Activated naive CD4-positive, alpha-beta T cell treated with anti-CD3 and anti-CD28 coated beads, Interleukin-2, amount 50 U/mL, for 16 hours (primary cell): ENCODE measurements at places on chromosomes 3 and 15.

GRCh38 chr3:62835554-62836236, 39.5 kb downstream of the CADPS start:
- DNase-seq, result no peak

DNA sequence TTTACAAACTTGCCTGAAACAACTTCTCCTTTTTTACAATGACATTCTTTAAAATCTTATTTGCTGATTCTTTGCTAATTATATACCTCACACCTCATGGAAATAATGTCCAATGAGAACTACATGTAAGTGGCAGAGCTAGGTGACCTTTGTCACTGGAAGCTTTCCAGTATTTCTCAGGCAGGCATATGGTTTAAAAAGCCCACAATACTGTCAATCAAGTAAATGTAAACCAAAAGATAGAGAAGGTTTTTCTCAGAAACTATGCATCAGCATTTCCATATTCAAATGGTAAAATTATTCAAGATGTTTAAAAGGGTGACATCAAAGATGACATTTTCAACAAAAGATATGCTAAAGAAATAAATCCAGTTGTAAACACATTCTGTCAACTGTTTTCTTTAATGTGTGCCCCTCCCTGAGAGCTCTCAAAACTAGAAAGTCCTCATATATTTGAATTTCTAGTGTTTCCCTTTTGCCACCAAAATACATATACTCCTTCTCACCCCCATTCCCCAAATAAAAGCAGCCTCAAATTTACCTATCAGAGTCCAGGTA, 10.1 kb upstream of the STRIT1 start:
- no peak for DNase-seq

DNA sequence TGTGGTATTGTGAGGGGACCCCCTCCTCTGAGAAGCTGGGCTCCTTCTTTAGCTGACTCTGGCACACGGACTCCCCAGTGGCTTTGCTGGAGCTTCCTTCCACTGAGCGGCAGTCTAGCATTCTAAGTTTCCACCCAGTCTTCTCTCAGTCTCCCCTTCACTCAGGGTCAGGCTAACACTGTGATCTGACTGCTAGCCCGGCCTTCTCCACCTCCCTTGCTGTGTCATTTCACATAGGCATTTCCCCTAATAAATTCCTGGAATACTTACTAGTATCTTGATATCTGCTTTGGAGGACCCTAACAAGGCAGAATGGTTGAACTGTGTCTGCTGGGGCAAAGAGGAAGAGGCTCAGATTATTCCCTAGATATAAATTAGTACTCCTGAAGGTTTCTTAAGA, 106.2 kb upstream of the THBS1 start:
- no peak for DNase-seq

GRCh38 chr3:183576487-183577107, 21.1 kb upstream of the KLHL6 start:
- no peak for DNase-seq

GRCh38 chr3:183074881-183075280, 24.4 kb downstream of the MCCC1 start:
- no peak for DNase-seq

DNA sequence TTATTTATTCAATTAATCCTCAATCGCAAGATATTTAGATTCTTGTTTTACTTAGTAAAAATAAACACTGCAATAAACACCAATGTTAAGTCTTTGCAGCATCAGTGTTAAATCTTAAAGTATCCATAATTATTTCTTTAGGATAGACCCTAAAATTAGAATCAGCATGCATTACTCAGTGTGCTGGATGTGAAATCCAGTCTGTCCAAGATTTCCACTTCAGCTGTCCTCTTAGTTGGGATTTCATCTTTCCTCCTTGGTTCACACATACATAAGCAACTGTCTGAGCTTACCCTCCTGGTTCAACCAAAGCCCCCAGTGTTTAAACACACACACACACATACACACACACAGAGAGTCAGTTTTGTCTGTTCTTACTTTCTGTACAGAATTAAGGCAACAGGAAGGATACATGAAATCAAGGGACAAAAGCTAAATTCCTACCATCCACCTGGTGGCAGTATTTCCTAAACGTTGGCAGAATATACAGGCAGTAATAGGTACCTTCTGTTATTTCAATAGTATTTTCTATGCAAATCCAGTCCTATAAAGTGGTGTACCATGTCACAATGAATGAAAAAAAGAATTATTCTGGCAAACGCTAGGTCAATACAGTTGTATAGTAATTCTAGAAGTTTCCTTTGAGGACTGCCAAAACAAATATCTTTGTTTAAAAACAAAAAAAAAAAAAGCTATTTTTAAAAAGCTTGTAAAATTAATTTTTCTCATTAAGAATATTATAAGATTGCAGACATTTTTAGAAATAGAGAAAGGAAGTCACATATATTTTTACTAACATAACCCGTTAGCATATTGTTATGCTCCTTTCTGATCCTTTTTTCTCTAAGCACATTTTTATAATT, 27.3 kb upstream of the DMXL2 start:
- no peak for DNase-seq

- DNase-seq, result no peak
Observed at GRCh38 chr3:53089511-53089910, 40.7 kb downstream of the RFT1 start.

DNA sequence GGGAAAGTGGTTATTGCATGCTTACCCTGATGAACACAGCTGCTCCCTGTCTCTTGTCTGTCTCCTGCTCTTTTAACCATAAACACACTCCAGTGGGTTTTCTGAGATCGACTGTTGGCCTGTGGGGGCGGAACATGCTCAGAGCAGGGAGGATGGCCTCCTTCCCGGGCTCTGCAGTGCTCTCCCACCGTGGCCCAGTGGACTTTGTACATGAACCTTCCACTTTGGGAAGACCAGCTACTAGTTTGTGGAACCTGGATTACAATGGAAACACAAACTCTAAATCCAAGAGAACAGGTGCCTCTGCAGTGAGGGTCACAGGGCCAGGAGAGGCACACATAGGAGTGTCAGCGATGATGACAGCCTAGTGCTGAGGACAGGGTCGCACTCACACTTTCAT, 56.5 kb downstream of the KLF13 start:
- no peak for DNase-seq

- DNase-seq, result no peak
Observed at GRCh38 chr3:60652829-60653228, 598.4 kb downstream of the FHIT start.

GRCh38 chr15:42724276-42724675, 12.7 kb downstream of the CDAN1 start:
- no peak for DNase-seq

DNA sequence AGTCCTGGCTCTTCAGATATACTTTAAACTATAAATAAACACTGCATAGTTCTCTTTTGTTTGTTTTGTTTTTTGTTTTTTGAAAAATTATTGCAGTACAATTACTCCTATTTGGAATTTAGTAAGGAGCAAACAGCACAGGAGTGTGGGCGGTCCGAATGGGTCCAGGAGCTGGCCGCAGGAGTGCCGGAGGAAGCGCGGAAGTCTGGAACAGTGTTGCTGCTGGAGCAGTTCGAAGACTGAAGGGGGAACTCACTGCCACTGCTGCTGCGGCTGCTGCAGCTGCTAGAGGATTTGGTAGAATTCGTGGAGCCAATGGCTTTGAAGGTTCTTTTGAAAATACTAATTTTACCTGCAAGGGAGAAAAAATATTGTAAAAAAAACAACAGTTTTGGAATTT, 329.9 kb downstream of the ZNF385D start:
- DNase-seq, result no peak

- no peak for DNase-seq
Observed at GRCh38 chr3:176431038-176431418, 766.3 kb downstream of the TBL1XR1 start.

DNA sequence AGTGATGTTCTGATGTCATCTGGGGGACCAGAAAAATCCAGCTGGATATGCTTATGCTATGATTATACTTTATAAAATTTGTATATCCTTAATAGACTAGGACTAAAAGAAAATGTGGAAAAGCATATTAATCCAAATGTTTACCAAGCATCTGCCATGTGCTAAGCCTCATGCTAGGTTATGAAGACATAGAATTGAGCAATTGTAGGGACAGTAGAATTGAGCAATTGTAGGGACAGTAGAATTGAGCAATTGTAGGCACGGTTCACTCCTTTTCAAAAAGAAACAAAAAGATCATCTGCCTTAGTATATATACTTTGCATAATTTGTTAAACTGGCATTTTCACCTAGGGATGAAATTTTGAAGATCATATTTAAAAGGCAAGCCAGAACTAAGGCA, 18.3 kb downstream of the ABHD5 start:
- no peak for DNase-seq

DNA sequence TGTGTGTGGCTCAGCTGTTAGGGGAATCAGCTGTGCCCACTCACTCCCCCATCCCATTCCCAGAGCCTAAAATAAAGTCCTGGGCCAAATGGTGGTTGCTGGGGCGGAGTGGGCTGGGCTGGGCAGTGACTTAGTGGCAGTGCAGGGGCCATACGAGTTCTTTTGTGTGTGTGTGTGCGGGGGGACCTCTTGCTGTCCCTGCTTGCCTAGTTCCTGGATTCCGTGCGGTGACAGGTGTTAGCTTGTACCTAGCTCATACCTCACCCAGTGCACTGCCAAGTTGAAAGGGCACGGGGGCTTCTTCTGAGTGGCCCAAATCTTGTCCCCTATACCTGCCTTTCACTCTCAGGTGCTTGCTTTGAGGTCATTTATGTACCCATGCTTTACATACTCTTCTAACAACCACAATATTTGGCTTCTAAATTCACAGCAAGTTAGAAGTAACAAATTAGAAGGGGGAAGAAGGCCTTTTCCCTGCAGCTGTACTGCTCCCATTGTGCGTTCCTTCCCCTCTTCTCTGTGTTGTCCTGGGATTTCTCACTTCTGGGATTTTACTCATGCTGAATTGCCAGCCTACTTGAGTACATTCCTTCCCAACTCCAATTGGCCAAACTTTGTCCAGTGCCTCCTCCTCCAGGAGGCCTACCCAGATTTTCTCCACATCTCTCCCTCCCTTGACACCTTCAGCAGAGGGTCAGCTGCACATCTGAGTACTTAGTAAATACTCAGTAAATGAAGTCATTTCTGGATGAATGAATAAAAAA, 66.3 kb upstream of the POLG start:
- no peak for DNase-seq

DNA sequence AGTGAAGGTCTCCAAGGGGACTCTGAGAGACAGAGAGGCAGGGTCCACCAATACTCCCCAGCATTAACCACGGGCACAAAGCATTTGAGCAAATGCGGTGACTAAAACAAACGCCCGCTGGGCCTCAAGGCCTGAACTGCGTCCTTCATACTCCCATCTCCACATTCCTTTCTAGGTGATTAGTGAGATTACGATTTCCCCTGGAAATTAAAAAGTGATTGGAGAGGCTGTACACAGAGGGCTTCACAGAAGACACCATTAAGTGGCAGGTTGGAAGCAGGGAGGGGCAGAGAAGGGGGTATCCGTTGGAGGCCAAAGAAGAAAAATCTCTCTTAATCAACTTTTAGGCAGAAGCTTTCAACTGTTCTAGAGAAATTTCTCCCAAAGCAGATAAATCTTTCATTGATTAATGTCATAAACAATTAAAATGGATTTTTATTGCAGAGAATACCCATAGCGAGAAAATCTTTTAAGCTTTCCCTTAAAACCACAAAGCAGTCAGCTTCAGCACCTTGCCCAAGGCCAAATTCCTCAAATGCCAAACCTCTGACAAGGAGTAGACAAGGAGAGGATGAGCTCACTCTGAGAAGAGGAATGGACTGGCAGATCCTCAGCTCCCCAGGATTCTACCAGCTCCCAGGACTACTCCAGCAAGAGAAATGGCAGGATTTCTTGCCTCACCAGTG, 38.2 kb downstream of the MB21D2 start:
- no peak for DNase-seq

DNA sequence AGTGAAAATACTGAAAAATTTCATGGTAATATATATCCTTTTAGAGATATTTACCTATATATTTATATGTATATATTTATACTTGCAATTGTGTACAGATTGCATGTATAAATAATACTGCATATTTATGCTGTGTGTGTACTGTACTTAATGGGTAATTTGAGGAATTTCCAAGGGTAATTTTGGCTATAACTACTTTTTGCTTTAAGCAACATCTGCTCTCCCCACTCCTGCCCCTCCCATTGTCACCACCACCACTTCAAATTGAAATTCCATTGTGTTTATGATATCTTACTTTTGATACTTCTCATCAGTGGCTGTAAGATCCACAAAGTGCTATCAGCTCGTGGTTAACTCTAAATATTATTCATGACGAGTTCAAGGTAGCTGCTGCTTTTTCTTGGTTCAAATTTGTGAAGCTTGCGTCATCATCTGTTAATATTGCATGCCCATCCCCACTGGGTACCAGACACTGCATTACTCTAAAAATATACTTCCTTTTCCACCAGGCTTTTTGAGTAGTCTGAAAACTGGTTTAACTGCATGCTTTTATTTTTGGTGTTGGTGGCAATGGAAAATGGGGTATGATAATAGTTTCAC, 91.7 kb upstream of the MITF start:
- DNase-seq, result no peak

DNA sequence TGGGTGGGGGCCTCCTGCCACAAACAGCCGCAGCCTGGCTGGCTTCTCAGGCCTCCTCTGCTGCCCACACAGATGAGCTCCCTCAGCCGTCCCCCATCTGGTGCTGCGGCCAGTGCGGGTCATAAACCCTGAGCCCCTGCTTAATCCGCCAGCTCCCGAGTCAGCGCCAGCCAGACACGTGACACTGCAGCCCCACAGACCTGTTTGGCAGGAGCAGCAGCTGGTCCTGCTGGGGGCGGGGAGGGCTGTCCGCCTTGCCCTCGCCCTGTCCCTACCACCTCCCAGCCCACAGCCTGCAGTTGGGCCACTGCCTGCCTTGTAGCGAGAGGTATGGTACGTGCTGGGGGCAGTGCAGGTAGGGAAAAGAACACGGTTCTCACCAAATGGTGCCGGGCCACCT, 86.2 kb downstream of the IQSEC1 start:
- DNase-seq, result no peak

- no peak for DNase-seq
Observed at GRCh38 chr3:129371041-129371826, 57.2 kb downstream of the EFCAB12 start.

DNA sequence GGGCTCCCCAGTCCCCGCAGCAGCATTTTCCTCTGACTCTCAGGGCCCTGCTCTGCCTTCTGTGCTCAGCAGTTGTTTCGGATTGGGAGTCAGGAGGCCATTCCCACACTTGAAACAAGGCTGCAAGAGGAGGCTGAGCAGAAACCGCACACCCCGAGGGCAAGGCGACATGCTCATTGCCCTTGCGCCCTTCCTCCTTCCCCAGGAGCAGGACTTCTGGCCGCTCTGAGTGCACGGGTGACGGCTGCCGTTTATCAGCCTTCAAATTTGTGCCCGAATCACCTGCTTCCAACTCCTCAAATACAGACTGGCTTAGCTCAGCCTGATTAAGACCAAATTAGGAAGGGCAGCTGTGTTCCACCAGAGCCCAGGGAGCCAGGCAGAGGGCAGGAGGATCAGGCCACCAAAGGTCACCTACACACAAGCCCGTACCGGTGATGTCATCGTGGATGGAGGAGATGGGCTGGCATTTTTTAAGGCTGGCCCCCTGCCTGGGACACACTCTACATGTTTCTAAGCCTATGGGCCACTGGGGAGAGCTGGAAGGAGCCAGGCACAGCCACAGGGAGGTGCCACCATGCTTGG, 38.1 kb downstream of the TM2D3 start:
- DNase-seq, result no peak

- no peak for DNase-seq
Observed at GRCh38 chr3:61526308-61526707, 35.1 kb upstream of the PTPRG start.
